ENCODE measurements at places on chromosomes 1 and 21.
A peak's percentile ranks its signal among the peaks of the same experiment; 100 is the strongest.

- no peak for DNase-seq
Observed at GRCh38 chr1:45093334-45093733, 81.3 kb downstream of the UROD start.

DNA sequence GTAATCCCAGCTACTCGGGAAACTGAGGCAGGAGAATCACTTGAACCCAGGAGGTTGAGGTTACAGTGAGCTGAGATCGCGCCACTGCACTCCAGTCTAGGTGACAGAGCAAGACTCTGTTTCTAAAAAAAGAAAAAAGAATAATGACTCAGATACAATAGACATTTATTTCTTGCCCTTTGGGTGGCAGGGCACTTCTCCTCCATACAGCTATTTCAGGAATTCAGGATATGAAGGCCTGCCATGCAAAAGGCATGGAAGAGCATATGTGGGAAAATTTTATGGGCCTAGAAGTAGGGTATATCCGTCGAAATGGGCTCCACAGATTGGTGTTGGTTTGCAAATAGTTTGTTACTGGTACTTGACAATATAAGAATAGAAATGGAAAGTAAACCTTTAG, 20.2 kb upstream of the POGZ start:
- no peak for DNase-seq

DNA sequence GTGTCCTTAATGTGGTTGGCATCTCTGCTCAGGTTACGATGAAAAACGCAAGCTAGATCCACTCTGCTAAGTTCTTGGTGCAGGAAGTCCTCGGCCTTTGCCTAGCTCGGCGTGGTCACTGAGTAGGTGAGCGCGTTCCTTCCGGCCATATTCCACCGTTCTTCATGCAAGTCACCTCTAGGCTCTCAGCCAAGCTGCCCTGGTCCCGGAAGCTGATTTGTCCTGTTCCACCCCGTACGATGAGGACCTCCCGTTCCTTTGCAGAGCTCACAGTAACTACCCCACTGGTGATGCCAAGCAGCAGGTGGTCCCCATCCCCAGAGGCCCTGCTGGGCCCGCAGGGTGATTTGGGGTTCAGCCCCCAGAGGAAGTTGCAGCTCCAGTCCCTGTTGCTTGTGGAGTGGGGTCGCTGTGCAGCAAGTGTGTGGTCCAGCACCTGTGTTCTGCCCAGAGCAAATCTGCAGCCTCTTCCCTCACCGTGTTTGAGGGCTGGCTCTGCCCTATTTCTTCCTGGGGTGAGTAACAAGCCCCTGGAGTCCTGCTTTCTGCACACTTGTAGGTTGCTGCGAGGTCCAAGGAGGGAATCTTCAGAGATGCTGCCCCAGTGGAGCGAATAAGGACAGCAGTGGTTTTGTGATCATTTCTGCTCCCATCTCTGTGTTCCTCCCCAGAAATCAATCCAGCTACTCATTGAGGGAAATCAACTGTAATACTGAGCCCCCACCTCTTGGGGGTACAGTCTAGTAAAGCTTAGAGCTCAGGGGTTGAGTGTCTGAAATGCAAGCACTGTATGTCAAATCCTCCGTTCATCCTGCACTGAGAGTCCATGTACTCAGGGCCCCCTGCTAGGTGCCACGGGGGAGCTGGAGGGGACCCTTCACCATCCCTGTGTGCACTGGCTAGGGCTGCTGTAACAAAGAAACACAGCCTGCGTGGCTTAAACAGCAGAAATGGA, 2.3 kb downstream of the UMODL1 start:
- DNase-seq: no peak

DNA sequence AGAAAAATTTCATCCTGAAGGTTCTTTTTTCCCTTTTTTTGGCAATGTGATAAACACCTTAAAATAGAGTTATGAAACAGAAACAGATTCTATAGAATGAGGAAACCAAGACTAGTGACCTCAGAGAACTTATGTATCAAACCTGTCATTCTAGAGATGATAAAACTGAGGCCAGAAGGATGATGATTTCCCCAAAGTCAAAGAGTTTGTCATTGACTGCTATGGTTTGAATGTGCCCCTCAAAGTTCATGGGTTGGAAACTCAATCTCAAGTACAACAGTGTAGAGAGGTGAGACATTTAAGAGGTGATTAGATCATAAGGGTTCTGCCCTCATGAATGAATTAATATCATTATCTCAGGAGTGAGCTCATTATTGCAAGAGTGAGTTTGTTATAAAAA, 13.7 kb upstream of the BEND5 start:
- no peak for DNase-seq

DNA sequence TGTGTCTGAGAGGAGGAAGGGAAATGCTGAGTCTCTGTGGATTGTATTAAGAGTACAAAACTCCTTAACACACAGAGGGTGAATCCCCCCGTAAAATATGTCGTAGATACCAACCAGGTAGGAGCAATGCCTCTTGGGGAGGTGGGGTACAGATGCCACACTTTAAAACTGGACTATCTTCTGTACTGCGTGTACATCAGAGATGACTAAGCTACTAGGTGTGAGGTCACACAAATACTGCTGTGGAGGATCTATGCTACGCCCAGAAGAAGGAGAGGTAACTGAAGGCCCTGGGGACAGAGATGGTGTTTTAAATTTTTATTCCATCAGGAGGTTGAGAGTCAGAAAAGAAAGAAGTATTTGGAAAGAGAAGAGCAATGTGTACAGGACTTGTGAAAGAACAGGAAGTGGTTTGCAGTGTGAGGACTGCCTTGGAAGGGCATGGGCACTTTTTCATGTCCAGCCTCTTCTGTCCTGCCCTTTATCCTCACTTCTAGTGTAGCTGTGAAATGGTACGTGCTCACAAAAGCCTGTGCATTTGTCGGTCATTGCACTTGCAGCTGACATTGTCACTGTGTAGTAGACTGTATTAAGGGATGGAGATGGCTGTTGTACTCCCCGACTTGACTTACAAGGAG, 287.8 kb upstream of the CHRM3 start:
- DNase-seq: no peak

DNA sequence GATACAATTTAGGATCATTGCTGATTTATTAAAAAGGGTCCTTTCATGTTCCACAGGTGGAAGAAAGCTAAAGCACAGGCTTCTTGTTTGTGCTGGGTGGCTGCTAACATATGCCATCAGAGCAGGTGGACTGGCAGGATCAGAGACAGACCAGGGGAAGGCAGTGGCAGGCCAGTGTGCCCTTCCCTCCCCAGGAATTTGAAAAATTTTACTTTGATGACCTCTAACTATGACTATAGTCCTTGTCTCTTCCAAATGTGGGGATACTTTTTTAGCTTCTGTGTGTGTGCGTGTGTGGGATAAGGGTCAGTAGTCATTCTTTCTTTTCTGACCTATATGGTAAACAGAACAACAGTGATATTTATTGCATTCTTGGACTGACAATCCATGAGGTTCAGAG, 49.9 kb downstream of the LHX9 start:
- DNase-seq: peak; percentile 8

- no peak for DNase-seq
Observed at GRCh38 chr1:48617252-48617651, 145.2 kb upstream of the SPATA6 start.

- no peak for DNase-seq
Observed at GRCh38 chr1:55052221-55053142, 13.1 kb downstream of the PCSK9 start.

DNA sequence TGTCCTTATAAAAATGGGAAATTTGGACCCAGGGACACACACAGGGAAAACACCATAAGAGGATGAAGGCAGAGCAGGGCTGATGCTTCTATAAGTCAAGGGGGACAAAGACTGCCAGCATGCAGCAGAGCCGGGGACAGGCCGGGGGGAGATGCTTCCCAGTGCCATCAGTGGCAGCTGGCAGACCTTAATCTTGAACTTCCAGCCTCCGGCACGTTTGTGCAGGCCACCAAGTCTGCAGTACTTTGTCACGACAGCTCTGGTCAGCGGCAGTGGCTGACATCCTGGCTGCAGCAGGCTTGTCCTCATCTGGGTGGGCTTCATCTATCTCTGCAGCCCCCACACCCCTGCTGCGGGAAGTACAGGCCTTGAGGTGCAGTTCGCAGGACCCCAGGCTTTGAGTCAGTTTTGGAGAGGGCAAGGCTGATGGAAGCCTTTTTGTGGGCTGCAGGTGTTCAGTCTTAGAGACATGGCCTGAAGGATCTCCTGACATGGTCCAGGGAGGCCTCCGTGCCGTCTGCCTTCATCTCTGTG, 186.0 kb downstream of the DYRK1A start:
- DNase-seq: no peak

- no peak for DNase-seq
Observed at GRCh38 chr1:113451710-113452109, 61.4 kb downstream of the MAGI3 start.

DNA sequence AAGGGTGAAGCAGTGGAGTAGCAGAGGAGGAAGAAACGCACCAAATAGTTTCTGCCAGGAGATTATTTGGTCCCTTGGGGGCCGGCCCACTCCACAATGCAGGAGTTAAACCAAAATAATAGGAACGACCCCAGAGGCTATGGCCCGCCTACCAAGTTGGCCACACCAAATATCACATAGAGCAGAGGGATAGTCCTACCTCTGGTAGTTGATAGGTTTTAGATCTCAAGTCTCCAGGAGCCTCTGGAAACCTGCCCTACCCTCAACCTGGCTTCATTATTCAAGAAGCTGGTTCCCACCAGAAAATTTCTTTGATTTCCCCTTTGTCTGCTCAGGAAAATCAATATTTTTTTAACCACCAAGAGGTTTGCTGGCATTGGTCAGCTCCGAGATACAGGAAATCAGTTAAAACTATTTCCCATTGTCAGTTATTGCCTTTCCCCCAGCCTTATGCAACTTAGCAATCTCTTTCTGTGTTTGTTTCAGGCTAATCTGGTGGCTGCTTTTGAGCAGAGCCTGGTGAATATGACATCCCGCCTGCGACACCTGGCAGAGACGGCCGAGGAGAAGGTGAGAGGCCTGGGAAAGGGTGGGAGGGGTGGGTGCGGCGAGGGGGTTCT, 35.5 kb upstream of the IPO9 start:
- no peak for DNase-seq

DNA sequence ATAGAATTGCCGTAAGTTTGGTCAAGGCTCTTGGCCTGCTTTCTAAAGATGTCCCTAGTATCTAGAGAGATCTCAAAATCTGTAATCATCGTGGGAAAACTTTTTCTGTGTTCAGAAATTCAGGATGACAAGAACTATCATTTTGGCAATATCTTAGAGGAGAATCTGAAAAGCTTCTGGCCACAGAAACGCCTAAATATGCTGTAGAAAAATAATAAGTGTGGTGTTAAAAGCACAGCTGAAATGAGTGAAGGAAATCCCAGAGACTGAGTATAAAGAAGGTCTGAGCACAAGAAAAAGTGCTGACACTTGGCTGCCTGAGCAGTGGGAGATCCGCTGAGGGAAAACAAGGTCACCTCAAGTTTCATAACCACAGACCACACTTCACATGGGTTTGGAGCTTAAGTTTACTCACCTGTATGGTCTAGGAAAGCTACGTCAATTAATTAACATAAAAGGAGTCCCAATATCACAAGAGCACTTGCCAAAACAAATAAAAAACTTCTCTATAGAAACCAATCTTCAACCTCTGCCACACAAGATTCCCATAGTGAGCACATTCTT, 235.2 kb upstream of the IRF2BP2 start:
- no peak for DNase-seq

DNA sequence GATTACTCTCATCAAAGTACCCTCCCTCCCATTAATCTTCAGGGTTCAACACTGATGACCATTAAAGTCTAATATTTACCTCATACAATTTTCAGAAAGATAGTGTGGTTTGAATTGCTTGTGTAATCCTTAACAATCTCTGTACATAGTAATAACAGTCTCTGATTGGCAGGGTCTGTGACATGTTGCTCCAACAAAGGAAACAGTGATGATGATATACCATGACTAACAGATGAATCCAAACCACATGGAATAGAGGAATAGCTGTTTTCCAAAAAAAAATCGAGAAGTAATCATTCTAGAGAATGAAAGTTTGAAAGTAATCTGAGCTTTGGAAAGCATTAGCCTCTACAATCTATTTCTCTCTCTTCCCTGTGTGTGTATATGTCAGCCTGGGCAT, 610.1 kb upstream of the NEGR1 start:
- no peak for DNase-seq

GRCh38 chr1:222777463-222777862, 37.4 kb upstream of the DISP1 start:
- no peak for DNase-seq

DNA sequence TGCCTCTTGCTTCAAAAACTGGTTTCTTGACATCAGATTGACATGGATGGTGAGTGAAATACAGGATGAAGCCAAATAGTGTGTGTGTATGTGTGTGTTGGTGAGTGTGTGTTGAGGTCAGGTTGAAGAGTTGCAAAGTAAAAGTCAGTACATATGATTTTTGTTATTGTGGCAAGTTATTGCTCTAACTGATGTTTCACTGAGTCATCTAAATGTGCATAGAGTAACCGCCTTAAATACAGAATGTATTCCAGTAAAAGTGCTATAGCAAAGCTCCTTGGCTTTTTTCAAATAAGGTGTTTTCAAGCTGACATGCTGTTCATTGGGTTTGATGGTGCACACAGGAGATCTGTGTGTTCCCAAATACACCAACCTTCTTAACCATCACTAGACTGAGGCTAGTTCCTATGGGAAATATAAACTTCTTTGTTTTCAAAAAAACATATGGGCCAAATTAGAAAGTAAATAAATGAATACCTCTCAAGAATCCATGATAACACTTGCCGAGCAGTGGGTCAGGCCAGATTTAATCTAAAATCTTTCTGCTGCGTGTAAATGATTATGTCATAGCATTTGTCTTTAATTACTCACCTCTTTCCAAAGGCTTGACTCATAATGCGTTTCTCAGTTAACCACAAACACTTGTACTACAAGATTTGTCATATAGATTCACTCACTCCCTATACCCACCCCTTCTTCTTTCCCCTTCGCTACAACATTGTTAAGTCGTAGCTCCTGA, 151.1 kb downstream of the LYPLAL1 start:
- no peak for DNase-seq

DNA sequence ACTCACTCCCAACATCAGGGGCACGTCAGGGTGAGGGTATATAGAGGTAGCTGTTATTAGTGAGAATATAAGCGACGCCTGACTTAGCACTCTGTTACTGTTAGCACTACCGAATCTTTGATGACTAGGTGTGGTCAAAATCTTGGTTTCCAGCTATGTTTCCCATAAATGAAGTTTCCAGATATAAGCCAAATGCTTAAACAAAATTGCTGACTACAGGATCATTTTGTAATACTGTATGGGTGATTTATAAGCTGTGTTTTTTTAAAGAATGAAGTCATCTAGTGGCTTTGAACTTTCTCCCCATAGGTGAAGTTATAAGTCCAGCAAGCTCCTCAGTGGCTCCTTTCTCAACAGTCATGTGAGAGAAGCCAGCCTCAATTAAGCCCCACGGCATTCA, 23.7 kb downstream of the KCNJ15 start:
- DNase-seq: no peak

- no peak for DNase-seq
Observed at GRCh38 chr1:219580009-219580676, 32.8 kb downstream of the ZC3H11B start.

DNA sequence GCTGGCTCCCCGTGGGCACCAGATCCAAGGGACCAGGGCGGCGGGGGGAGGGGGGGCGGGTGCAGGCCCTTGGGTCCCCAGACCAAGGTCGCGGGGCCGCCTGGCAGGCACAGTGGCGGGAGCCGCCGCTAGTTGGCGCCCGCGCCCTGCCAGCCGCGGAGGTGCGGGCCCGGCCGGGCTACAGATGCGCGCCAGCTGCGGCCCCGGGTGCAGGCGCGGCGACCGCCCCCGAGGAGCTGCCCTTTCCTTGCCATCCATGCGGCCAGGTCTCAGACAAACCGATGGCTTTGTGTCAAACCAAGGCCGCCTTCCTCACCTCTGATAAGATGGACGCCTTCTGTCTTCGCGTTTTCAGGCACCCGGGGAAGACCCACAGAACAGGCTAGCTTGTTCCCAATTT, 2.2 kb upstream of the RUNX3 start:
- DNase-seq: peak; percentile 71

Measured in ELF-1 (cell line).